ENCODE measurements at places on chromosomes 6 and 20. TPM values are rescaled to one million over a fixed set of nuclear protein-coding genes. Genes with fewer than 3 reads are reported as not detected.

DNA sequence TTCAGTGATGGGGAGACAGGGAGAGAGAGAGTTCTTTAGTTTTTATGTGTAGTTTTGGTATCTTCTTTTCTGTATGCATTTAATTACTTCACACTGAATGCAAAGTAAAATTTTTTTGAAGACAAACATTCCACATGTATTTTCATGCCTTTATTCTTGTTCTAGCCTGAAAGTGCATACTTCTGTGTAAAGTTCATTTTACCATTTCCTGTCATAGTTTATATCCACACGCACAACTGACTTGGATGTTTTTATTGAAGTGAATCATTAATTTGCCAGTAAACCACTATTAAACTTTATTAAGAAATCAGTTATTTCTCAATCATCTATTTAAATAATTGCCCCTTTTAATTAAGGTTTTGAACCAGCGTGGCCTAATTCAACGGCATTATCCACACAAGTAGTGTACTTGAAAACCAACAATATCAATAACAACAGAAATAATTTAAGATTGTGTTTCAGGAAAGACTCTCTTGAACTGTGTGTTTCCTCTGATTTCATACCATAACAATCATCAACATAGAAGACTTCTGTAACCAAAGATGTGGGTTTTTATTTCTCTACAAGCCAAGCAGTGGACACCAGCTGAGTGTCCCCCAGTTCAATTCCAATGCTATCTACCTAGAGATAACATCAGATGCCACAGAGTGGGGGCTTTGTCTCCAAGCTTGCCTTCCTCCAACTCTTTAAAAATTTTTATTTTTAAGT is 512.7 kb upstream of the JAG1 start:
- no peak overlapping the region for H3K4me3 ChIP-seq
- peaks cover 30% of the 10 kb centered on the region for H3K27me3 ChIP-seq
- peaks cover 5% of the 10 kb centered on the region for H3K4me1 ChIP-seq
- H3K27ac ChIP-seq, result no peak overlapping the region
- H3K36me3 ChIP-seq, result peaks cover 1% of the 10 kb centered on the region

DNA sequence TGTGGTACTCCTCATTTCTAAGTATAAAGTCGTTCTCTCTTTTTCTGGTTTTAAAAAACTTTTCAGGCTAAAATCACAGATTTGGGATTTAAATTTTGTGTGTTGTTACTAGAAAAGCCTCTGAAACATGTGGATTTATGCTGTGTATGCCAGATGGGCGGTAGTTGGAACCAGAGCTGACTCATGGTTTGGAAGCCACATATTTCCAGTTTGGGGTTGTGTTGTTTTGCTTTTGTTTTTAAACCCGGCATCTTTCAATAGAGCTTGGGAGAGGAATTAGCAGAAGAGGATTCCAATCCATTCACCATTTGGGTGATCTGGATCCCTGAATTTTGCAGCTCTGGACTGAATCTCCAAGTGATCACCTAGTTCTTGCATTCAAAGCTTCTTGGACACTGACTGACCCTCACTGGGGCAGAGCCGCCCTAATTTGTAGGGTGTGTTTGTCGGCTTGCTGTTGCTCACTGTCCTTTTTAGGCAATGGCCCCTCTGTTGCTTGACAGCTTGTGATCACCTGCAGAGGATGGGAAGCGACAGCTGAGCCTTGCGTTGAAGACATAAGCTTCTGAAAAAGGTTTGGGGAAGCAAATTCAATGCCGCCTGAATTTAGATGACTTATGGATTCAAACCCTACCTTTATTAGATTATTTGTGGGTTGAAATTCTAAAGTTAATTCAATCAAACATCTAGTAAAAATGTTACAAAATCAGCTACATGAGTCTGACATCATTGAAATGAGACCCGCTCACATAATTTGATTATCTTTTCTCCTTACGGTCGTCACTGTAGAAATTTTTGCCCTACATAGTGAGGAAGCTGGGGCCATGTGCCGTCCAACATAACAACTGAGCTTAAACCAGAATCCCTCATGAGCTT is 79.9 kb upstream of the CD83 start:
- no peaks in the 10 kb centered on the region for H3K36me3 ChIP-seq
- no peak overlapping the region for H3K27ac ChIP-seq
- H3K4me3 ChIP-seq, result no peak overlapping the region
- DNase-seq, result no peak
- peaks cover 32% of the 10 kb centered on the region for H3K4me1 ChIP-seq

DNA sequence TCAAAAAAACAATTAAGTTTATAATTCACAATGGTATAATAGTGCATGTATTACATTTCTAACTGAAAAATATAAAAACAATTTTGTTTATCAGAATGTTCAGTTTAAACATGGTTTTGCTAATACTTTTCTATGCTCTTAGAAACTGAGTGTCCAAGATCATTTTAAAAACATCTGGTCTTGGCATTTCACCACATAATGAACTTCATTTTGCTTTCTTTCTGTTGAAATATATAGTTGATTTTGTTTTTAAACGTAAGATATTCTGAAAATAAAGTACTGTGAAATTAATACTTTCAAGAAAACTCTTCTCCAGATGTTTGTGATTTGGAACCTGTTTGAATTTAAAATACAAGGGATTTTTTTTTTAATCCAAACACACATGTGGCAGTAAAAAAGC is 264.4 kb downstream of the COL12A1 start:
- no peak overlapping the region for H3K4me3 ChIP-seq
- H3K36me3 ChIP-seq, result no peaks in the 10 kb centered on the region
- H3K4me1 ChIP-seq, result no peaks in the 10 kb centered on the region

GRCh38 chr6:103284835-103285234 is 1574.9 kb downstream of the HACE1 start:
- DNase-seq, result no peak
- H3K36me3 ChIP-seq, result peaks cover 9% of the 10 kb centered on the region
- no peaks in the 10 kb centered on the region for H3K27me3 ChIP-seq
- no peaks in the 10 kb centered on the region for H3K4me1 ChIP-seq
- no peak overlapping the region for H3K27ac ChIP-seq

DNA sequence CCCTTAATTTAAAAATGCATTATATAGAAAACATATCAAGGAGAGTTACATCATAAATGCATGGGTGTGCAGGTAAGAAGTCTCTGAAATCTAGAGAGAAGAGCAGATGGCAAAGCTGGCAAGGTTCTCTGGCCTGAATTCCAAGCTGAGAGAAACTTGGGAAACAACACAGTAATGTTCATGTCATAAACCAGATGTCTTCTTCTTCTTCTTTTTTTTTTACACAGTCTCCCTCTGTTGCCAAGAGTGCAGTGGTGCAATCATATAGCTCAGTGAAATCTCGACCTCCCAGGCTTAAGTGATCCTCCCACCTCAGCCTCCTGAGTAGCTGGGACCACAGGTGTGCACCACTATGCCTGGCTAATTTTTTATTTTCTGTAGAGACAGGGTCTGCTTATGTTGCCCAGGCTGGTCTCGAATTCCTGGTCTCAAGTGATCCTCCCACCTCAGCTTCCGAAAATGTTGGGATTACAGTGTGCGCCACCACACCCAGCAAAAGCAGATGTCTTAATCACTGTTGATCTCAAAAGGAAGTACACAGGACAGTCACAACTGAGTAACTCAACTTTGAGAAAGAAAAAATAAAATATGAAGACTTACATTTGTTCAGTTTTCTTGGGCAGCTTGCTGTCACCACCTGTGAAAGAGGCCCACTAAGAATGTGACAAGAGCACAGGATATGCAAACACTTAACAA is 77.3 kb downstream of the DNAAF9 start:
- DNase-seq, result no peak
- H3K36me3 ChIP-seq, result peaks cover 31% of the 10 kb centered on the region

DNA sequence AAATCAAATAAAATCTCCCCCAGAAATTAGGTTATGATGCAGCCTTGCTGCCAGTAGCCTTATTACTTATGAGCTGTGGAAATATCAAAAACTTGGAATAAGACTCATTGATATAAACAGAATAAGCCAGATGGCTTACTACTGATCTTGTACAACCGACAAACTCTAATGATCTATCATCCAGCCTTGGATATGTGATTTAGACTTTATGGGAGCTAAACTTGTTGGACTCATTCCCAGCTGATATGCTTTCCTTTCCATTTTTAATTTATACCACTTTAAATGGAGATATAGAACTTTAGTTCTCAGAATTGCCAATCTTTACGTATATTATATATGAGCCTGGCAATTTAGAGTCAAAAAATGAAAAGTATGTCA is 5.0 kb downstream of the UST start:
- H3K27me3 ChIP-seq, result peaks cover 23% of the 10 kb centered on the region
- DNase-seq, result no peak
- peaks cover 6% of the 10 kb centered on the region for H3K4me1 ChIP-seq
- H3K27ac ChIP-seq, result no peak overlapping the region
- H3K4me3 ChIP-seq, result no peak overlapping the region

The OPRL1 gene
- 2.2 TPM for total RNA-seq

DNA sequence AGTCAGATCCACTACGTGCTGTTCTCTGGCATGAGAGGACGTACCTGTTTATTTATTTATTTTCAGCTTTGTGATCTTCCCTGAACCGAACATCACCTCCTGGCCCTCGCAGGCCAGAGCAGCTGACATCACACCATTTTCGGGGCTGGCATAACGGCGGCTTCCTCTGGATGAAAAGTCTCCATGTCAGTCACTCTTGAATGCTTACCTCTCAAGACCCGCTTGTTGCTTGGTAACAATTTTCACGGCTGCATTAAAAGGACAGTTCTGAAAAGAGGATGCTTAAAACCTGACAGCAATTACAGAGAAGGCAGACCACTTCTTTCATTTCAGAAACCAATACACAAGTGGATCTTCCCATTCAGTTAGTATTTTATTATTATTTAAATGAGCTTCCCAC is 159.8 kb upstream of the CDH4 start:
- H3K36me3 ChIP-seq, result no peaks in the 10 kb centered on the region
- no peak overlapping the region for H3K4me3 ChIP-seq
- no peak for DNase-seq
- no peaks in the 10 kb centered on the region for H3K4me1 ChIP-seq
- H3K27me3 ChIP-seq, result peaks cover 2% of the 10 kb centered on the region

GRCh38 chr6:159168536-159169192 is 536 bp upstream of the FNDC1 start:
- peaks cover 21% of the 10 kb centered on the region for H3K4me1 ChIP-seq
- H3K4me3 ChIP-seq, result peak overlapping the region; percentile 61
- H3K27ac ChIP-seq, result no peak overlapping the region
- H3K27me3 ChIP-seq, result peaks cover 94% of the 10 kb centered on the region

The PSORS1C2 gene
- total RNA-seq, result not detected

The SAMD10 gene
- total RNA-seq, result 11.7 TPM

The ANGPT4 gene
- 0.35 TPM for total RNA-seq

- H3K4me1 ChIP-seq, result peaks cover 5% of the 10 kb centered on the region
- no peak overlapping the region for H3K27ac ChIP-seq
- peaks cover 58% of the 10 kb centered on the region for H3K27me3 ChIP-seq
- peak; percentile 71 for DNase-seq
- H3K4me3 ChIP-seq, result peak overlapping the region; percentile 81
- H3K36me3 ChIP-seq, result no peaks in the 10 kb centered on the region
These were observed 7.4 kb upstream of the SLC12A5 start for GRCh38 chr20:46021361-46022359.

DNA sequence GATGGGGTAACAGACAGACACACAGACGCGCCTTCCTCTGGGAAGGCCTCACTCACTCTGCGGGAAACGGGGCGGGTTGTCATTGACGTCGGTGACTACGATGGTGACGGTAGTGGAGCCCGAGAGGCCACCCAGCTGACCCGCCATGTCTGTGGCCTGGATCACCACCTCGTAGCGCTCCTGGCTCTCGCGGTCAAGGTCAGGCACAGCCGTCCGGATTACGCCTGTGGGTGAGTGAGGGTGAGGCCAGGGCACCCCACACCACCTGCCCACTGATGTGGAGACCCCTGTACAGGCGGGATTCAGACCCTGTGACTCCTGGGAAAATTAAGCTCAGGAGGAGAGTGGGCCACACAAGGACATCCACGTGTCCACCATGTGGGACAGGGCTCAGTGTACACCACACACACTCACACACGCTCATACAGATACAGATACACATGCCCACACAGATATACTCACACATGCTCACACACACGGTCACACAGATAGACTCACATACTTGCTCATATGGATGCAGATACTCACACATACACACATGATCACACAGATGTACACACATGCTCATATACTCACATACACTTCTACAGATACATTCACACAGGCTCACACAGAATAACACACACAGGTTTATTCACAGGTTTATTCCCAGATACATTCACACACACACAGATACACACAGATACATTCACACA is 91.4 kb downstream of the CDH22 start:
- peaks cover 39% of the 10 kb centered on the region for H3K27me3 ChIP-seq
- no peak overlapping the region for H3K27ac ChIP-seq

DNA sequence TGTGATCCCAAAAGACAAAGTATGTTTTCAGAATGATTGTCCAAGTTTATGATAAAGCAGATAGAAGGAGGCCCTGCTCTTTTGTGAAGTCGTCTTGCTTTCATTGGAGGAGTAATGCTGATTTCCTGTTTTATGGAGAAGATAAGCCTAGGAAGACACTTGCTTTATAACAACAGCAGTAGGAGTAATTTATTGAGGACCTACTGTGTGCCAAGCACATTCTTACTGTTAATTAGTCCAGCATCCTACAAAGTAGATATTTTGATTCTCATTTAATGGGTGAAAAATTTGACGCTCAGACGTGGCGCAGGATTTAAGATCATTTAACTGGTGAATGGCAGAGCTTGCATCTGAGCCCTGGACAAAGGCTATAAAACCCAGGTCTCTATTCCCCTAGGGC is 87.6 kb downstream of the ZDHHC14 start:
- no peaks in the 10 kb centered on the region for H3K27me3 ChIP-seq
- DNase-seq, result no peak
- H3K27ac ChIP-seq, result no peak overlapping the region

The ADGRF1 gene
- total RNA-seq, result 1.6 TPM

DNA sequence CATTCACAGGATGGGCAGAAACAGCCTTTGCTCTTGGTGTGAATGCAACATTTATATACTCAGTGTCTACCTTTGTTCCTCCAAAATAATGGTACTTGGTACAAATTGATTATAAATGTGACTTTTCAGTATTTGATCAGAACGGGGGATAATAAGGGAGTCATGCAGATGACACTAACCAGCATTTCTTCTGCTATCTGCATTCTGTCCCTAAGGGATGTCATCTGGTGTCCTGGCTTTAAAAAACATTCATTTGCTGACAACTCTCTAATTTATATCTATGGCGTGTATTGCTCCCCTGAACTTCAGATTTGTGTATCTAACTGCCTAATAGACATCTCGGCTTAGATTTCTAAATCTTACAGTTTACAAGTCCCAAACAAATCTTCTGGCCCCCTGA is 76.4 kb upstream of the FLRT3 start:
- H3K27me3 ChIP-seq, result no peaks in the 10 kb centered on the region
- peaks cover 41% of the 10 kb centered on the region for H3K4me1 ChIP-seq
- DNase-seq, result no peak
- no peaks in the 10 kb centered on the region for H3K36me3 ChIP-seq

The CLPSL2 gene
- total RNA-seq, result not detected

All from mesothelial cell of epicardium (in vitro differentiated cells).